ENCODE measurements at places on chromosomes 16 and 17. TPM values are rescaled to one million over a fixed set of nuclear protein-coding genes. Genes with fewer than 3 reads are reported as not detected.
A peak's percentile ranks its signal among the peaks of the same experiment; 100 is the strongest.

GRCh38 chr17:50346313-50347116 is 589 bp downstream of the XYLT2 start:
- peak overlapping the region; percentile 78 for H3K27ac ChIP-seq
- H3K27me3 ChIP-seq, result peaks cover 2% of the 10 kb centered on the region
- H3K36me3 ChIP-seq, result peaks cover under 1% of the 10 kb centered on the region
- H3K4me1 ChIP-seq, result peaks cover 39% of the 10 kb centered on the region
- peak; percentile 41 for DNase-seq

GRCh38 chr17:4332296-4332970 is 34.0 kb downstream of the UBE2G1 start:
- H3K4me1 ChIP-seq, result peaks cover 39% of the 10 kb centered on the region
- peak overlapping the region; percentile 67 for H3K27ac ChIP-seq
- DNase-seq, result no peak
- H3K36me3 ChIP-seq, result peaks cover 13% of the 10 kb centered on the region

Gene GLYR1
- 120 TPM for total RNA-seq

Gene FAM83G
- total RNA-seq, result 13.0 TPM

GRCh38 chr17:76793775-76794174 is 55.9 kb downstream of the MFSD11 start:
- H3K36me3 ChIP-seq, result peaks cover 5% of the 10 kb centered on the region
- no peak overlapping the region for H3K4me3 ChIP-seq
- H3K4me1 ChIP-seq, result peaks cover 21% of the 10 kb centered on the region
- H3K27ac ChIP-seq, result no peak overlapping the region
- DNase-seq, result no peak

GRCh38 chr16:89922477-89922883 is 662 bp upstream of the TUBB3 start:
- H3K27me3 ChIP-seq, result peaks cover 29% of the 10 kb centered on the region
- H3K4me1 ChIP-seq, result peaks cover 12% of the 10 kb centered on the region
- no peaks in the 10 kb centered on the region for H3K36me3 ChIP-seq

DNA sequence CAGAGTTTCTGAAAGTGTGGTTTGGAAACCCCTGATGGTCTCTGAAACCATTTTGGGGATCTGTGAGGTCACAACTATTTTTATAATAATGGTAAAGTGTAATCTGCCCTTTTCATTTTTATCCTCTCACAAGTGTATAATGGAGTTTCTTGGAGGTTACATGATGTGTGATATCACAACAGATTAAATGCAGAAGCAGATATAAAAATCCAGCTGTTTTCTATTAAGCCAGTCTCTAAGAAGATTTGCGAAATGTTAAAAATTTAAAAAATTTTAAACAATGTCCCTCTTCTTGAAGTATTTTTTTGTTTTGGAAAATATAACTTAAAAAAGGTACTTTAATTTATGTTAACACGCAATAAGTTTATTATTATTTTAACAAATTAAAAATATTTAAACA is 48.7 kb downstream of the RPGRIP1L start:
- H3K4me1 ChIP-seq, result no peaks in the 10 kb centered on the region
- H3K4me3 ChIP-seq, result no peak overlapping the region
- no peaks in the 10 kb centered on the region for H3K27me3 ChIP-seq
- no peak overlapping the region for H3K27ac ChIP-seq
- H3K36me3 ChIP-seq, result peaks cover 7% of the 10 kb centered on the region

Gene TAX1BP3
- total RNA-seq, result 29.3 TPM

DNA sequence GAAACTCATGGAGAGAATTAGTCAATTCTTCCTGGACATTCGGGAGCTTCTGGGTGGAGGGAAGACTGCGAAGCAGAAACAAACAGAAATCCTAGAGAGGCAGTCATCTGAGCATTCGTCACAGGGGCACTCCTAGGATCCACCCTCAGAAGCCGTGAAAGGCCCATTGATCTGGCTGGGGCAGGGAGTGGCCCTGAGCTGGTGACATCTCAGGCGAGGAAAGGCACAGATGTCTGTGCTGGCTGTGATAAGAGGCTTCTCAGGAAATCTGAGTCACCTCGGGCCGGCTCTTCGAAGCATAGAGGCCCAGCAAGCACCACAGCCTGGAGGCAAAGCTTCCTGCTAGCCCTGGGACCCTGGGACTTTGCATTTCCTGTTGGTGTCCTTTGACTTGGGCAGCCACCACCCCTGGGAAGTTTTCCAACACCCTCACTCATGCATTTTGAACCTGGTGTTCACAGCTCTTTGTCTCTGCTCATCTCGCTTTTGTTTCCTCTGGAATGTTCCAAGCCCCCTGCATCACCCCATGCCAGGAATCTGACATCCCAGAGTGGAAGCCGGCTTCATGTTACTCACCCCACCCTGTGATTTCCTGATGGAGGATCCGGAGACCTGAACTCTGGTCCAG is 23.3 kb upstream of the CDRT4 start:
- DNase-seq, result peak; percentile 2
- no peaks in the 10 kb centered on the region for H3K27me3 ChIP-seq
- H3K27ac ChIP-seq, result peak overlapping the region; percentile 19
- no peak overlapping the region for H3K4me3 ChIP-seq
- peaks cover 11% of the 10 kb centered on the region for H3K4me1 ChIP-seq
- H3K36me3 ChIP-seq, result peaks cover 9% of the 10 kb centered on the region

- H3K27me3 ChIP-seq, result no peaks in the 10 kb centered on the region
- H3K36me3 ChIP-seq, result peaks cover 69% of the 10 kb centered on the region
- H3K27ac ChIP-seq, result peak overlapping the region; percentile 61
- H3K4me3 ChIP-seq, result peak overlapping the region; percentile 69
Measured at GRCh38 chr17:40522250-40522960, 21.0 kb upstream of the TNS4 start.

GRCh38 chr17:37828651-37829124 is 83.8 kb upstream of the HNF1B start:
- peaks cover 44% of the 10 kb centered on the region for H3K4me1 ChIP-seq
- H3K27ac ChIP-seq, result peak overlapping the region; percentile 77
- peaks cover 6% of the 10 kb centered on the region for H3K27me3 ChIP-seq
- peak overlapping the region; percentile 10 for H3K4me3 ChIP-seq

GRCh38 chr16:1217526-1217925 is 7.5 kb downstream of the TPSG1 start:
- no peak overlapping the region for H3K27ac ChIP-seq
- no peaks in the 10 kb centered on the region for H3K4me1 ChIP-seq
- H3K4me3 ChIP-seq, result no peak overlapping the region
- H3K36me3 ChIP-seq, result no peaks in the 10 kb centered on the region

DNA sequence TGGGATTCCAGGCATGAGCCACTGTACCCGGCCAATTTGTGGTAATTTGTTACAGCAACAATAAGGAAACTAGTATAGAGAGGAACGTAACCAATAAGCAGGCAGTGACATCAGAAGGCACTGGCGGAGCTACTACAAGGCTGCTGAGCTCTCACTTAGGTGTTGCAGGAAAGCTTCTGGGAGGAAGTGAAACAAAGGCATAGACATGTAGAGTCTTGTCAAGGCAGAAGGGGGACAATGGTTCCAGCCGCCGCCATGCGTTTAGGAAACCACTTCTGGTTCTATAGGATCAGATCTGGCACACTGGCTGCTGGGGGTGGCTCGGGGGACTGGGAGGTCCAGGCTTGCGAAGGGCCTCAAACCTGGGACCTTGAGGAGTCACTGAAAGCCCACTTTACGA is 9.4 kb upstream of the CPSF4L start:
- DNase-seq, result no peak
- peaks cover 2% of the 10 kb centered on the region for H3K27me3 ChIP-seq

GRCh38 chr17:43737722-43738121 is 20.9 kb downstream of the SOST start:
- no peak overlapping the region for H3K27ac ChIP-seq
- H3K36me3 ChIP-seq, result no peaks in the 10 kb centered on the region
- H3K4me1 ChIP-seq, result no peaks in the 10 kb centered on the region
- peaks cover 11% of the 10 kb centered on the region for H3K27me3 ChIP-seq
- DNase-seq, result no peak

GRCh38 chr16:73683804-73684203 is 612.8 kb upstream of the PSMD7 start:
- no peaks in the 10 kb centered on the region for H3K4me1 ChIP-seq
- no peak overlapping the region for H3K4me3 ChIP-seq
- DNase-seq, result no peak
- H3K27ac ChIP-seq, result no peak overlapping the region
- H3K36me3 ChIP-seq, result no peaks in the 10 kb centered on the region

Gene HS3ST6
- total RNA-seq, result not detected

Gene PRSS33
- not detected for total RNA-seq

DNA sequence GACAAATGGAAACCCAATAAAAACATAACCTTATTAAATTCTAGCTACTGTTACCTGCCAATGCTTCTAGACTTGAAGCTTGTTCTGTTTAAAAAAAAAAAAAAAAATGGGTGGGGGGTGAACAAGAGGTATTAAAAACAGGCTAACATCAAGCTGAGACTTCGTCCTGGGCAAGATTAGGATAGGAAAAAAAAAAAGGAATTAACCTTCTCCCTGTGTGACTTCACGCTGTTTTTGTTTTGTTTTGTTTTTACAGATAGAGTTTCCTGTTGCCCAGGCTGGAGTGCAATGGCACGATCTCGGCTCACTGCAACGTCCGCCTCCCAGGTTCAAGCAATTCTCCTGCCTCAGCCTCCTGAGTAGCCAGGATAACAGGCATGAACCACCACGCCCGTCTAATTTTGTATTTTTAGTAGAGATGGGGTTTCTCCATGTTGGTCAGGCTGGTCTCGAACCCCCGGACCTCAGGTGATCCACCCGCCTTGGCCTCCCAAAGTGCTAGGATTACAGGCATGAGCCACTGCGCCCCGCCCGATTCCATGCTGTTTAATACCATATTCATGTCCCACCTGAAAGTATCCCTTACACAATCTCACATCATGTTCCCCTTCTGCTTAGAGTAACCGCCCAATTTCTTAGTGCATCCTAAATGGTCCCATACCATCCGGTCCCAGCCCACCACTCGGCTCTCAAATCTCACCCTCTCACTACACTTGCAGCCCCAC is 2.2 kb downstream of the USP31 start:
- peaks cover 6% of the 10 kb centered on the region for H3K27me3 ChIP-seq
- H3K4me3 ChIP-seq, result peak overlapping the region; percentile 9
- peaks cover 31% of the 10 kb centered on the region for H3K4me1 ChIP-seq
